ENCODE measurements at places on chromosomes 12 and 14.

DNA sequence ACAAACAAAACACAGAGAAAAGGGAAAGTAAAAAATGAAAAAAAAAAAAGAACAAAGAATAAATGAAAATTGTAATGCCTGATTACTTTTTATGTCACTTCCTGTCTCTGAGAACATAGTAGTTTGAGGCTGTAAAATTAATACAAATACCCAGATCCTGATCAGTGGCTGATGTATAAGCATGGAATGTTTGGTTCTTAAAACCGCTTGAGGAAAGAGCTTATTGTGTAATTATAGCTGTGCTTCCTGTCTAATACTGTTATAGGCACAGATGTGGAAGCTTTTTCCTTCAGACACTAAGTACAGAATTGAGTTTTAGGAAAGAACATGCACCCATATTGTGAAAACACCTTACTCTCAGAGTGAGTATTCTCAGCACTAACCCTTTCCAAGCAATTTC lies 86.9 kb downstream of the AVPR1A start:
- no peak for DNase-seq

DNA sequence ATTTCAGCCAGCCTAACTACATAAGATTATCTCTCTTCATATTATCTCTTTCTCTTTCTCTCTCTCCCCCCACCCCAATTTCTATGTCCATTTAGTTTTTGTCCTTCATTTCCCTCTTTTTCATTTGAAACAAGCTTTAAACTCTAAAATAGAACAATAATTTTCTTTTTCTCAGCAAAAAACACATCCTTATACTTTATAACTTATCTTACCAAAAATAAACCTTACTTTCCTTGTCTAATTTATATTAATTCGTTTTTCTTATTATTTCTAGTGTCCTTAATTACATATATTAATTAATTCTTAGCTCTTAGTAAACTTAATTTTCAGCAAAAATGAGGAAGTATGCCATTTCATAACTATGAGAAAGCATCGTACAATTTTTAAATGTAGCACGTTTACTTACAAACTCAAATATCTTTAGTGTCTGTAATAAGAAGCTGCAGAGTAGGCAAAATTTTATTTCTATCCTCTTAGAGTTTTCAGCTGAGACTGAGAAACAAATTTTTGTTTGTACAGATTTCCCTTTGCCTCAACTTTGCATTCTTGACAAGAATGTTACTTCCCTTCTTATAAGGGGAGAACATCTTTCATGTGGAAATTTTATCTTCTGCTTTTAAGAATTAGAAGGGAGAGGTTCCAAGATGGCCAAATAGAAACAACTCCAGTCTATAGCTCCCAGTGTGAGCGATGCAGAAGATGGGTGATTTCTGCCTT lies 65.1 kb upstream of the ST8SIA1 start:
- DNase-seq: no peak

DNA sequence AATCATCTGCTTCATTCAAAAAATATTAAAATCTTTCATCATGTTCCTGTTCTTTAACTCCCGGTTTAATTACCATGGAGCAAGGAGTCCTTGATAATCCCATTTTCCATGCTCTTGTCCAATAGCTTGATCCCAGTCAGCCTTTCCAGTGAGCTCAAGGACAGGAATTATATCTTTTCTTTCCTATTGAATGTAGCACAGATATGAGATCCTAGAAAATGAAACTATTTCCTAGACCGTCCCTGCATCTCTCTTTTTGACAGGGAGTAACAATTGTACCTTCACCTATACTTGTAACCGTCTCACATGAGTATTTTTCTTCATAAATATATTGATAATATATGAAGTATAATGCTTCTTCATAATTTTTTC lies 35.6 kb downstream of the PIK3C2G start:
- DNase-seq: no peak

DNA sequence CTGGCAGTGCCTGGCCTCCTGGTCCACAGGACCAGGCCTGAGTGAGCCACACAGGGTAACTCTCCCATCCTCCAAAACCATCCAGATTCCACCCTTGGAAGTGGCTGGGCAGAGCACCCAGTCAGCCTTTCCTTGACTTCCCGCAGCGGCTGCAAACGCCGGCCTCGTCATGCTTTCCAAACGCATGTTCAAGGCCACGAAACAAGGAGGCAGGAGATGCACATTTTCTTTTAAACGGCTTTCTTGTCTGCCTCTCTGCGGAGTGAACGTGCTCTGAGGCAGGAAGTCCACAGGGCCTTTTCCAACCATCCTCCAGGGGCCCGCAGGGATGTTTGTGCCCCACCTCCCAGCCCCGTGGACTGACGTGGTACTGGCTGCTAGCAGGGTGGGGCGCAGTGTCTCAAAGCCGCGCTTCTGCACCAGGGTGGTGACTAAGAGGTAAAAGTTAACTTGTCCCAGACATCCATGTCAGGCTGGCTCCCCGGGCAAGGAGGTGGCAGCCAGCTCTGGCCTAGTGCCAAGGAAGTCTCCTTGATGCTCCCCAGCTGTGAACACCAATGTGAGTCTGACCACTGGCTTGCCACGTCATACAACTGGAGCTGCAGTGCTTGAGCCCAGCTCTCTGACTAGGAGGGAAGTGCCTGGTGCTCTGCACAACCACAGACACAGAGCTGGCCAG lies 45.0 kb downstream of the KCNA5 start:
- no peak for DNase-seq

GRCh38 chr14:37824939-37825712 lies 229.7 kb downstream of the TTC6 start:
- DNase-seq: no peak

DNA sequence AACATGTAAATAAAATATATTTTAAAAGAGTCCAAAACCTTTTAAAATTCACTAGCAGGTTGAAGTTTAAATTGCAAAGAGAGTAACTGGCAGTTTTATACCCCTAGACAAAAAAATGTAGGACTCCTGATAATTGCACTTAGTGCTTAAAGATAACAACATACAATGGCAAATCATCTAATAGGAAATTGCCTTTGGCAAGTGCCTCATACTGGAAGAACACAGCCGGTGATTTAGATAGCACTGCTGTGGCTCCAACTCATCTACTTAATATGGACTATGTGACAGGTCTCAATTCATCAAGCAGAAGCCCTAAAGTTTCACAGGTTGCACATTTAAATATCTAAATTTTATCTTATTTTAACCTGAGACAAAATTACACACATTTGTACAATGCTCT lies 13.4 kb downstream of the C12orf50 start:
- DNase-seq: no peak

GRCh38 chr12:57719777-57720605 lies 18.6 kb downstream of the AGAP2 start:
- DNase-seq: no peak

DNA sequence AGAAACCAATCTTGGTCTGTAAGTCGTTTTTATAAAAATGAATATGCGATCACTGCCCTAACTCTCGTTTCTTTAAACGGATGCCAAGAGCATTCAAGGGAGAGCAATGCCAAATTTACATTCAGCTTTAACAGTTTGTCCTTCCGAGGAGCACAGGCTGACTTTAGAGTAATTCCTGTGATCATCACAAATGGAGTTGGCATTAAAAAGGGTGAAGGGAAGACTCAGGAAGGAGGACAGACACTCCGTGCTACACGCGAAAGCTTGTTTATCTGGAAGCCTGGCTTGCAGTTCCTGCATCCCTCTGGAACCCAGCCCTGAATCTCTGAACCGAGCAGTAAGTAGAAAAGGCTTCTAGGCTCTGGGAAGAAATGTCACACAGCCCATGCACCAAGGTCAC lies 78.4 kb downstream of the PAPOLA start:
- DNase-seq: no peak

- no peak for DNase-seq
Measured at GRCh38 chr14:69038455-69039287, 59.6 kb upstream of the ACTN1 start.

Data from stimulated activated CD4-positive, alpha-beta T cell treated with anti-CD3 and anti-CD28 coated beads, Interleukin-2, amount 100 ng/mL, for 24 hours (primary cell).